NCI-H187 (cell line): ENCODE measurements at places on chromosomes 6 and 20.
A peak's percentile ranks its signal among the peaks of the same experiment; 100 is the strongest.

GRCh38 chr6:38270367-38270766 is 369.4 kb downstream of the BTBD9 start:
- DNase-seq = no peak

- DNase-seq = no peak
Observed at GRCh38 chr20:15342991-15343523, 1005.6 kb upstream of the FLRT3 start.

- DNase-seq = peak; percentile 68
Observed at GRCh38 chr20:32507998-32508774, 76.9 kb downstream of the NOL4L start.

GRCh38 chr6:14655201-14656061 is 537.9 kb downstream of the CD83 start:
- no peak for DNase-seq

- DNase-seq = no peak
Observed at GRCh38 chr6:25882051-25882496, 8.0 kb upstream of the SLC17A3 start.

- no peak for DNase-seq
Observed at GRCh38 chr6:33954453-33954852, 150.7 kb upstream of the MLN start.

- no peak for DNase-seq
Observed at GRCh38 chr20:36540551-36541211, 638 bp upstream of the MYL9 start.

- DNase-seq = no peak
Observed at GRCh38 chr6:27332692-27333641, 20.9 kb upstream of the POM121L2 start.

GRCh38 chr6:142805042-142805441 is 139.9 kb downstream of the HIVEP2 start:
- no peak for DNase-seq

DNA sequence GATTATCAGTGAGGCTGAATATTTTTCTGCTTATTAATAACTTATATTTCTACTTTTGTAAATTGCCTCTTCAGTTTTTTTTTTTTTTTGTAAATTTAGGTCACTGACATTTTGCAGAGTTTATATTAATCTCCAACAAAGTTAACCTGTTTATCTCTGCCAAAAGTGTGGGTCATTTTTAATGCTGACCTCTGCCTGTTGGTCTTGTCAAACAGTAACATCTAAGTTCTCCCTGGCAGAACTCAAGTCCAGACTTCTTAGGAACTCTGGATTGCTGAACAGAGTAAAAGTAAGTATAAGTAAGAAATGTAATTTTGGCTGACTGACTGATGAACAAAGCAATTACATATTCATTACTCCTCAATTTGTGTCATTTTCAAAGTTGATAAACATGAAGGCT is 83.9 kb downstream of the CD109 start:
- DNase-seq = no peak
